Suppressor macrophage treated with lipopolysaccharide for 1 hour (primary cell): ENCODE measurements at places on chromosomes 2 and 18.
A peak's percentile ranks its signal among the peaks of the same experiment; 100 is the strongest.

DNA sequence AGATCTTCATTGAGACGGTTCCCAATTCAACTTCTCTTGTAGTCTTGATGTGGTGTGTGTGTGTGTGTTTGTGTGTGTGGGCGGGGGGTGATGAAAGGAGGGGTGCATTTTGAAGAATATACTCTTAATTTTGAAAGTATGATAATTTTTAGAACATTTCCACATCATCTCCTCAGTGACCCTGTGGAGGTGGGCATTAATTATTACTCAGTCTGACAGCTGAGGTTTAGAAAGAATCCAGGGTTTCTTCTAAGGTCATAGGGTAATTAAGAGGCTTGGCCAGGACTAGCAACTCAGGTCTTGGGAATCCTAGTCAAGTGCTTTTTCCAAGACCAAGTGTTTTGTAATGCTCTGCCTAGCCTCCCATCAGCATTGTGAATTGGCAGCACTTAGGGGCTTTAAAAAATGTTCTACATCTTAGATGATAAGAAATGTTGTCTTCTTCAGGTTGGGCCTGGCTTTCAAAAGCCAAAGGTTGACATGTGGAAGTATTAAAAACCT is 100.5 kb downstream of the SPTBN1 start:
- DNase-seq = peak; percentile 59

GRCh38 chr2:42116195-42117181 is 52.7 kb upstream of the EML4 start:
- no peak for DNase-seq

GRCh38 chr2:236888794-236889780 is 196.6 kb upstream of the COPS8 start:
- no peak for DNase-seq

- DNase-seq = no peak
Measured at GRCh38 chr2:134175834-134176233, 78.0 kb upstream of the MGAT5 start.

GRCh38 chr2:136246086-136246669 is 128.2 kb upstream of the CXCR4 start:
- DNase-seq = peak; percentile 71

GRCh38 chr2:178990533-178991241 is 59.2 kb downstream of the CCDC141 start:
- DNase-seq = no peak

- peak; percentile 27 for DNase-seq
Measured at GRCh38 chr18:32919799-32920198, 147.0 kb upstream of the KLHL14 start.

GRCh38 chr2:239158641-239159475 is 242.0 kb downstream of the HDAC4 start:
- DNase-seq = no peak

DNA sequence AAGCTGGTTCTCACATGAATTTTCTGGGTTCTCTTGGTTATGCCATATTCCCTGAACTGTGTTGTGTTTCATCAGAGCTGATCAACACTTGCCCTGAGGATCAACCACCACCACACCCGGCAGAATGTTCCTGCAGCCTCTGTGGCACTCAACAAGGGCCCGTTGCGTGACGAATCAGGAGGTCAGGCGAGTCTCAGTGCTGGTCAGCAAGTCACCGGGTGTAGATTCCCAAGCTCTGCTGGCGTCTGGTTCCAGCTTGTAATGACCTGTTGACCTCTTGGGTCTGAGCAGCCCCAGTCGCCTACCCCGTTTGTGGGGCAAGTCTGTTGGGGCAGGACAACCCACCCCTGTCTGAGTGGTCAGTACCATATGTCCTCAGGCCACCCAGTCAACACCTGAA is 46.0 kb downstream of the ADCY3 start:
- peak; percentile 62 for DNase-seq

GRCh38 chr18:74281980-74282754 is 9.6 kb downstream of the CYB5A start:
- no peak for DNase-seq
